ENCODE measurements at places on chromosomes 3 and 15. TPM values are rescaled to one million over a fixed set of nuclear protein-coding genes. Genes with fewer than 3 reads are reported as not detected.

DNA sequence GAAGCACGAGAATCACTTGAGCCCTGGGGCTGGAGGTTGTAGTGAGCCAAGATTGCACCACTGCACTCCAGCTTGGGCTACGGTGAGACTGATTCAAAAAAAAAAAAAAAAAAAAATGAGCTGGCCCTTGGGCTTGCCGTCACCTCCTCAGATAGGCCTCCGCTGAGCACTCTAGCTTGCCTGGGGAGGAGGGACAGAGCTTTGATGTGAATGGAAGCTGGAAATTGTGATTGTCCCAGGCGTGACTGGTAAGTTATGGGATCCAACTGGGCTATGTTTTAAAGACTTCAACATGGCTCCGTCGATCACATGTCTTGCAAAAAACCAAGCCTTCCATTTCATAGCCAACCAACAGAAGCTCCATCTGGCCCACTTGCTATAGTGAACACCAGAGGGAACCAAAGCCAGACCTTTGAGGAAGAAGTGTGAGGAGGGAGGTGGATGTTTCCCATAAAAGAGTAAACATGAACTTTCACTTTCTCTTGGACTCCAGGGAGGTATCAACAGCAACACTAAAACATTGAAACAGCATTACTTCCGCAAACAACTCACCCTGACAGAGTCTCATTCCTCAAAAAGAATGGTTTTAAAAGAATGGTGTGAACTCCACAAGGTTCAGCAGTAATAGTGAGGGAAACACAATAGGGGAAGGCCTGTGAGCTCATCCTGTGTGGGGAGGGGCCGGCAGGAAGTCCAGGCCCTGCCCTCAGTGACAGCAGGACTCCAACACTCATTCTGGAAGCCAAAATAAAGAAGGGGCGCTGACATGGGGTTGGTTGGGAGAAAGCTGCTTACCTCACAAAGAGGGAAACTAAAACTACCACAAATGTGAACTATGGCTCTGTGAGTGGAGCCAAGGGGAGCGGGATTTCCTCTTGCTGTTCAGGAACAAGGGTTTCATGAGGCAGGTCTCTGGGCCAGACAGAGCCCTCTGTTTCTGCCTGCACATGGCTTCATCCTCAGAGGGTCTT, 59.2 kb upstream of the IL12A start:
- H3K4me1 ChIP-seq: no peaks in the 10 kb centered on the region
- H3K27me3 ChIP-seq: no peaks in the 10 kb centered on the region

DNA sequence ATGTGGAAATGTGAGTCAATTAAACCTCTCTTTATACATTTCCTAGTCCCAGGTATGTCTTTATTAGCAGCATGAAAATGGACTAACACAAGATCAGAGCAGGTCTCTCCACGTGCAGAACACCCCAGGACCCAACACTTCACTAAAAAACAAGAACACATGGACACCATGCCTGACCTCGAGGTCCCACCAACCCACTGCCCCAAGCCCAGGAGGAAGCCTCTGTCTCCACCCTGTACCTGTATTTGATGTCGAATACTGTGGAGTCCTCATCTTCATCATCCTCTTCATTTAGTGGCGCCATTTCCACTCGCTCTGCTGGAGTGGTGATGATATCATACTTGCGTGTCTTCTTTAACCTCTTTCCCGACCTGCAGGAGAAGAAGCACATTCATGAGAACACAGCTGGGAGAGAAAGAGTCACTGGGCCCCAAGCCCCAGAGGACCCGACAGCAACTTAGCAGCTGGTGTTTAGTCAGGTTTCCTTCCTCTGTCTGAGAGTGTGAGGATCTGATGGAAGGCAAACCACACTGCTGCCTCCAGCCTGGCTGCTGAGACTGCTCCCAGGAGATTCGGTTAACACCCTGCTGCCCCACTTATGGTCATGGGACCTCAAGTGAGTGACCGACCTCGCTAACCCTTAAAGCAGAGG, 25.5 kb downstream of the FAM174B start:
- peaks cover 5% of the 10 kb centered on the region for H3K4me1 ChIP-seq
- no peak for DNase-seq
- no peaks in the 10 kb centered on the region for H3K36me3 ChIP-seq

Gene UNC13C
- total RNA-seq: 0.30 TPM

Gene CPNE4
- total RNA-seq: not detected

Gene ACOX2
- total RNA-seq: 43.1 TPM

DNA sequence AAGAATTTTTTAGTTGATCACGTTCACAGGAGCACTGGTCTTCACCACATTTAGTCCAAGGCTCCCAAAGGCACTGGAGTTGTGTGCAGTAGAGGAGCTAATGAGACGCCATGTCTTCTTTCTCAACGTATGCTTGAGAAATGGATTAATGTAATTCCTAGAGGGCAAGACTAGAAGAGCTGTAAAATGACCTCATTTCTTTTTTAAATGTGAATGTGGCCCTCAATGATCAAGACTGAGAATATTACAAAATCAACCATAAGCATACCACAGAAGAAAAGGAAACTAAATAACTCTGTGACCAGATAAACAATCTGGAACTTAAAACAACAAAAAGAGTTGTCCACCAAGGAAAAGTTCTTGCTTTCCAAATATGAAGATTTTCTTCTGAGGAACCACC, 112.1 kb upstream of the THBS1 start:
- no peaks in the 10 kb centered on the region for H3K36me3 ChIP-seq
- H3K27me3 ChIP-seq: no peaks in the 10 kb centered on the region
- no peak overlapping the region for H3K4me3 ChIP-seq
- H3K27ac ChIP-seq: peak overlapping the region; percentile 37
- H3K4me1 ChIP-seq: no peaks in the 10 kb centered on the region
- DNase-seq: no peak

GRCh38 chr3:36707623-36708409, 56.5 kb downstream of the DCLK3 start:
- no peak overlapping the region for H3K27ac ChIP-seq
- no peaks in the 10 kb centered on the region for H3K36me3 ChIP-seq
- no peaks in the 10 kb centered on the region for H3K4me1 ChIP-seq
- no peaks in the 10 kb centered on the region for H3K27me3 ChIP-seq
- H3K4me3 ChIP-seq: no peak overlapping the region

Gene HTR3E
- total RNA-seq: not detected

GRCh38 chr15:101313041-101313761, 18.2 kb upstream of the SNRPA1 start:
- H3K36me3 ChIP-seq: no peaks in the 10 kb centered on the region
- H3K27me3 ChIP-seq: peaks cover 11% of the 10 kb centered on the region
- no peak for DNase-seq
- H3K4me1 ChIP-seq: no peaks in the 10 kb centered on the region
- H3K4me3 ChIP-seq: no peak overlapping the region

Gene MUSTN1
- total RNA-seq: 59.7 TPM

DNA sequence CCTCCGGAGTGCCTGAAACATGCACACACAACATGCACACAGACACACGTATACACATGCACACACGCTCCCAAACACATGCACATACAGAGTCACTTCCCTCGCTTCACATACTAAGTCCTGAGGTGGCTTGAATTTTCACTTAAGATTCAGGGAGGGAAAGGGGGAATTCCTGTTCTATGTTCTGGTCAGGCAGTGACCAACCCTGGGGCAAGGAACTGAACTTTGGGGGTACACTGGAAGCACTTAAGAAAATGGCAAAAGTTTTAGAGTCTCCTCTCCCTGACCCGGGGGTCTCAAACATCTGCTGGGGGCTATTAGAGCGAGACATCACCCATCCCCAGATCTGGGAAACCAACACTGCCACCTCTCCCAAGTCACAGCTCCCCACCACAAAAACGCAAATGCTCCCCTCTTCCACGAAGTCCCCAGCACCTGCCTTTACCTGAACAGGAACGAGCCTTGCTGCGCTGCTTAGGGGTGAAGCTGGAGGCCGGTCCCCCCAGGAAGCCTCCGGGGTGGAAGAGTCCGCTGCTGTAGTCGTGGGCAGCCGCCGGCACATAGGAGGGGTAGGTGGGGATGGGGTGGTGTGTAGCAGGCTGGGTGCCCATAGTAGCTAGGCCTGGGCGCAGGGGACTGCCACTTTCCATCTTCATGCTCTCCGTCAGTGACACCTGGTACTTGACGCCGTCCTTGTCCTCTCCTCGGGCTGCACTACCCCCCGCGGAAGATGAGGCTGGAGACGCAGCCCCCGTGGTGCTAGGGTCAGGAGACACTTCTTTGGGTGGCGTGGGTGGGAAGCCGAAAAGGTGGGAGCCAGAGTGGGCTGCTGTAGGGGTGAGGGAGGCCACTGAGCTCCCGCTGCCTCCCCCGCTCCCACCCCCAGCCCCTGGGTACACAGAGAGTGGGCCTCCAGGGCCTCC, 7.5 kb downstream of the GATA2 start:
- DNase-seq: no peak
- peaks cover 74% of the 10 kb centered on the region for H3K4me1 ChIP-seq
- no peaks in the 10 kb centered on the region for H3K36me3 ChIP-seq
- H3K27me3 ChIP-seq: peaks cover 100% of the 10 kb centered on the region
- no peak overlapping the region for H3K27ac ChIP-seq
- peak overlapping the region; percentile 54 for H3K4me3 ChIP-seq

- H3K4me3 ChIP-seq: no peak overlapping the region
- H3K27me3 ChIP-seq: no peaks in the 10 kb centered on the region
- no peak for DNase-seq
- H3K27ac ChIP-seq: no peak overlapping the region
These were observed 62.4 kb downstream of the CD200 start for GRCh38 chr3:112395181-112395895.

- no peak for DNase-seq
- no peak overlapping the region for H3K27ac ChIP-seq
- no peaks in the 10 kb centered on the region for H3K27me3 ChIP-seq
- no peak overlapping the region for H3K4me3 ChIP-seq
- H3K36me3 ChIP-seq: no peaks in the 10 kb centered on the region
These were observed 1240.2 kb upstream of the ALCAM start for GRCh38 chr3:104126463-104126862.

DNA sequence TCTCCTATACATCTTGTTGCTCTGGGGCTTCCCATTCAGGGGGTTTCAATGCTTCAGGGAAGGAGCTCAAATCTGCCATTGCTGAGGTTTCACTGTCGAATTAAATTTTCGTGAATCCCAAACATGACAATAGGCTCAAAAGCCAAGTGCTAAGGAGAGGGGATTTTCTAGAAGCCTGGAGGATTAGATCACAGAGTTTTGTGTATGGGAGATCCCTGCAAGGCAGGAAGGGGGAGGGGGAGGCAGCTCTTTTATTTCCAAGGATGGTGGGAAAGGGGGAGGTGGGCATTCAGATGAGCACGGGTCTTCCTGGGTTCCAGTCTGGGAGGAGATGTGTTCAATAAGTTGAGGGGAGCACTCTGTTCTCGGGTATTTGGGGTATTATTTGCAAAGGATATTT, 69.9 kb upstream of the DLG1 start:
- H3K27me3 ChIP-seq: no peaks in the 10 kb centered on the region
- H3K4me3 ChIP-seq: no peak overlapping the region
- DNase-seq: no peak
- H3K27ac ChIP-seq: no peak overlapping the region
- H3K4me1 ChIP-seq: peaks cover 15% of the 10 kb centered on the region

DNA sequence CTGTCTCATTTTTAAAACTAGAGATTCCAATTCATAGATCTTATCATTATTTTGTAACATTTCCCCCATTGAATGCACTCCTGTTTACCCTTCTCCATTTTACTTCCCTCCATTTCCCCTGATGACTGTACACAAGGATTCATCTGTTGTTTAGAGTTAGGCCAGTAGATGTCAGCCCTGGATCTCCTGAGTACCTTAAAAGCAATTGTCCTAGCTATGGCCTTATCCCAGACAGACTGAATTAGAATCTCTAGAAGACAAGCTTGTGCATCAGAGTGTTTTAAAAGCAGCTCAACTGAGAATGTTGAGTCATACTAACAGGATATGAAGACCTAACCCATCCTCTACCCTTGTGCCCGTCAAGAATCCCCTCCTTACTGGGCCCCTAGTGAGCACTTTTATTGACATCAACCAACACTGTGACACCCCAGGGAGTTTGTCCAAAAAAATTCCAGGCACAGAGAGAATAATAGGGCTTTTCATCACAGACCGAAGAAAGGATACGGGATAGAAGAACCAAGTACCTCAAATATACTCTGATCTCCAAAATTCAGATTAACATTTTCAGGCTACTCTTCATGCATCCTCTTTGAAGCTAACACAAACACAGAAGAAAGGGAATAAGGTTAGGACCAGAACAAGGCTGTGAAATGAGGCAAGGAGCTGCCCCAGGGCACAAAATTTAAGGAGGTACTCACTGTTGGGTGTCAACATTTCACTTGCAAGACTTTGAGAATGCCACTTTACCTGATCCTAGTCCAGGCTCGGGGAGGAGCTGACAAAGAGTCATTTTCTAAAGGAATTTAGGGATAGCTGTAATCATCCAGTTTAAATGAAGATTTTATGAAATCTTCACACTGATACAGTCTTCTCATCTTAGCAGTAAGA, 17.1 kb downstream of the ZBED2 start:
- H3K4me1 ChIP-seq: no peaks in the 10 kb centered on the region
- no peak overlapping the region for H3K4me3 ChIP-seq
- no peaks in the 10 kb centered on the region for H3K27me3 ChIP-seq
- no peak for DNase-seq

Gene LRTM1
- total RNA-seq: not detected

- H3K4me1 ChIP-seq: peaks cover 99% of the 10 kb centered on the region
- DNase-seq: peak; percentile 96
- H3K36me3 ChIP-seq: peaks cover 12% of the 10 kb centered on the region
These were observed 10.0 kb downstream of the GNAI2 start for GRCh38 chr3:50245831-50246516.

DNA sequence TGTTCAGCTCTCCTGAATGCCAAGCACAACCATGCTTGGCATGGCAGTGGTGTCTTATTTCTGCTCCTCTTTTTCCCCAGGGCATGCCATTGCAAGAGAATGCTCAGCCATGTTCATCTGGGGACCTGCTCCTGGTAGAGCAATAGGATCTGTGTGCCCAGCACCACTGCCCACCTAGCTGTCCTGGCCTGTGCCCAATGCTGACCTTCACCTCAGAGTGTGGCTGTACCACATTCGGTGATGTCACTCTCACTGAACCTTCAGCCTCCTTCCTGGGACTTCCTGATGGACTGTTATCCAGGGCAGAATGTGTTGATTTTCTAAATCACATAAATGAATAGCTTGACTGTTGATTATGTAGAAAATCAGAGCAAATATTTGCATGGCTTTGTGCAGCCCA, 42.0 kb downstream of the AGTR1 start:
- DNase-seq: no peak
- H3K27me3 ChIP-seq: no peaks in the 10 kb centered on the region
- no peaks in the 10 kb centered on the region for H3K36me3 ChIP-seq
- no peak overlapping the region for H3K4me3 ChIP-seq
- H3K27ac ChIP-seq: no peak overlapping the region

Gene PPP1R14D
- not detected for total RNA-seq

Gene MYH15
- total RNA-seq: under 0.01 TPM

Gene ATP2B2
- total RNA-seq: 2.0 TPM

DNA sequence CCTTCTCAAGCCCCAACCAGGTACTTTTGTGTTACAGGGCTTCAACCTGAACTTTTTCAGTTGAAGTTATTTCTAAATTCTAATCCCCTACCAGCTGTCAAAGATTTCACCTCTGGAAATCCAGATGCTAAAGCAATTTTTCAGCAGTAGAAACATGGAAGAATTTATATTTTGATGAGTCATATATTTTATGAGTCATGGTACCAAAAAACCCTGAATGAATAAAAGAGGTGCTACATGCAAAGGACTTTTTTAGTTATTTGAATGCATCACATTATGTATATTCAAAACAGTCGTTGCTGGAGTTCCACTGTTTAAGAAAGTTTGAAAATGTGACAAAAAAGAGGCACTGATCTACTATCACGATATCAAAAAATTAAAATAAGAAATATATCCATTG, 96.0 kb upstream of the ZNF385D start:
- H3K4me3 ChIP-seq: no peak overlapping the region
- H3K27me3 ChIP-seq: no peaks in the 10 kb centered on the region
- no peak overlapping the region for H3K27ac ChIP-seq
- H3K36me3 ChIP-seq: no peaks in the 10 kb centered on the region
- no peaks in the 10 kb centered on the region for H3K4me1 ChIP-seq

- H3K4me1 ChIP-seq: no peaks in the 10 kb centered on the region
- no peaks in the 10 kb centered on the region for H3K27me3 ChIP-seq
- H3K4me3 ChIP-seq: no peak overlapping the region
These were observed 485.5 kb upstream of the THBS1 start for GRCh38 chr15:39095218-39095879.
